ENCODE measurements at places on chromosomes 3 and 15. TPM values are rescaled to one million over a fixed set of nuclear protein-coding genes. Genes with fewer than 3 reads are reported as not detected.

ARRDC4 gene
- 9.2 TPM for total RNA-seq

ADAMTS7 gene
- total RNA-seq: 3.8 TPM

SEMA7A gene
- total RNA-seq: 3.8 TPM

IGDCC3 gene
- not detected for total RNA-seq

ALPK3 gene
- total RNA-seq: under 0.01 TPM

LRRIQ4 gene
- not detected for total RNA-seq

PRICKLE2 gene
- 59.9 TPM for total RNA-seq

All from smooth muscle cell of bladder (primary cell).